ENCODE measurements at places on chromosomes 13 and 19. TPM values are rescaled to one million over a fixed set of nuclear protein-coding genes. Genes with fewer than 3 reads are reported as not detected.

DNA sequence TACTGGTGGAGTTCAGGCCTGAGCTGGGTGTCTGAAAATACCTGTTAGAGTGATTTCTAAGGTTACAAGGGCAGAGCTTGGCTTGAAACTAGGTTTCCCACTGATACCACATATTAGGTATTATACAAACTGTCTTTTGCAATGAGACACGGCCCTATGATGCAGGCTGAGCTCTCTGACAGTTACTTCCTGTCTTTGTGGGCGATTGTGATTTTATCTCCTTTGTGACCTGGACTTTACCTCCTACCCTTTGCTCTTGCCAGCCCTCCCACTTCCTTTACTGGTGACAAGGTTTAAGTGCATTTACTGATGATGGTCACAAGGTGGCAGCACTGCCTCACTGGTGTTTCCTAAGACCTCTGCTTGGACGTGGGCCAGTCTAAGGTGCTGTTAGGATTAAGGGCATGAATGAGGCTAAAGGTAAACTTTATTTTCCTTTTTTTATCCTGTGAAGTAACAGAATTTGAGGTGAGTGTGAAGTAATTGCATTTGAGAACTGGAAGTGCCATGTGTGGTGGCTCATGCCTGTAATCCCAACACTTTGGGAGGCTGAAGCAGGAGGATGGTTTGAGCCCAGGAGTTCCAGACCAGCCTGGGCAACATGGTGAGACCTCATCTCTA lies 7.7 kb upstream of the CXCL17 start:
- no peak overlapping the region for H3K4me3 ChIP-seq
- H3K27ac ChIP-seq: no peak overlapping the region
- H3K27me3 ChIP-seq: no peaks in the 10 kb centered on the region
- peak; percentile 68 for DNase-seq

Gene CRTC1
- 12.3 TPM for total RNA-seq

DNA sequence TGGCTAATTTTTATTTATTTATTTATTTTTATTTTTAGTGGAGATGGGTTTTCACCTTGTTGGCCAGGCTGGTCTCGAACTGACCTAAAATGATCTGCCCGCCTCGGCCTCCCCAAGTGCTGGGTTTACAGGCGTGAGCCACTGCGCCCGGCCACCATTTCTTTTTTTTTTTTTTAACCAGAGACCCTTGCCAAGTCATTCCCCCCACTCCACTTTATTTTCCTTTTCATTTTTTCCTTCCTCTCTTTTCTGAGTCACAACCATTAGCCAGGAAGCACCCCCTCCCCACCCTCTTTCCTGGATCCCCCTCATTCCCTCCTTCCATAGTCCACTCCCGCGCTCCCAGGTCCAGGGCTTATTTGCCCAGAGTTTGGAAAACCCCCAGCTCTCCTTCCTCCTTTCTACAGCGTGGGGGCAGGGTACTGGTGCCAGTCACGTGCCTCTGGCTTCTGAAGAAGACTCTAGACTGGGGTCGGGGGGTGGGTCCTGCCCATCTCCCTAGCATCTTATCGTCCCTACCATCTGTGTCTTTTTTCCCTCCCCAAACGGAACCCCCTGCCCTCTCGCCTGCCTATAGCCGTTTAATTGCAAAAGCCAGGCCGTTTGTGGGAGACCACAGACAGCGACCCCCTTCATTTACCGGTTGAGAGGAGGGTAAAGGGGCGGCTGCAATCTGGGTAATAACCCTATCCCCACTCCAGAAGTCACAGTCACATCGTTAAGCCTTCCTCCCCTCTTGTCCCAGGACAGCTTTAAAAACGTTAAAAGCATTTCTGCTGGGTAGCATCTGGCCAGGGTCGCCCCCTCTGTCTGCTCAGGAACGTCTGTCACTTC lies 1.1 kb upstream of the CALR start:
- H3K4me3 ChIP-seq: peak overlapping the region; percentile 99
- DNase-seq: peak; percentile 58
- peaks cover 42% of the 10 kb centered on the region for H3K4me1 ChIP-seq
- H3K36me3 ChIP-seq: peaks cover 43% of the 10 kb centered on the region

- H3K36me3 ChIP-seq: no peaks in the 10 kb centered on the region
- H3K4me1 ChIP-seq: peaks cover 5% of the 10 kb centered on the region
- no peaks in the 10 kb centered on the region for H3K27me3 ChIP-seq
- no peak overlapping the region for H3K27ac ChIP-seq
Observed at GRCh38 chr13:30138511-30138910, 168.8 kb downstream of the KATNAL1 start.

- peaks cover 16% of the 10 kb centered on the region for H3K4me1 ChIP-seq
- H3K27ac ChIP-seq: no peak overlapping the region
- no peak overlapping the region for H3K4me3 ChIP-seq
- peaks cover 10% of the 10 kb centered on the region for H3K27me3 ChIP-seq
- H3K36me3 ChIP-seq: no peaks in the 10 kb centered on the region
- no peak for DNase-seq
Observed at GRCh38 chr13:109667056-109667455, 119.3 kb downstream of the IRS2 start.

Gene SIGLEC14
- not detected for total RNA-seq

GRCh38 chr19:57560049-57560491 lies 407 bp upstream of the ZNF550 start:
- peaks cover 11% of the 10 kb centered on the region for H3K4me1 ChIP-seq
- peaks cover 40% of the 10 kb centered on the region for H3K27me3 ChIP-seq
- no peak for DNase-seq
- H3K36me3 ChIP-seq: peaks cover 42% of the 10 kb centered on the region
- peak overlapping the region; percentile 97 for H3K4me3 ChIP-seq

- no peak overlapping the region for H3K4me3 ChIP-seq
- H3K27ac ChIP-seq: no peak overlapping the region
- peaks cover 20% of the 10 kb centered on the region for H3K27me3 ChIP-seq
- H3K4me1 ChIP-seq: no peaks in the 10 kb centered on the region
Observed at GRCh38 chr19:2003874-2004273, 11.6 kb downstream of the BTBD2 start.

DNA sequence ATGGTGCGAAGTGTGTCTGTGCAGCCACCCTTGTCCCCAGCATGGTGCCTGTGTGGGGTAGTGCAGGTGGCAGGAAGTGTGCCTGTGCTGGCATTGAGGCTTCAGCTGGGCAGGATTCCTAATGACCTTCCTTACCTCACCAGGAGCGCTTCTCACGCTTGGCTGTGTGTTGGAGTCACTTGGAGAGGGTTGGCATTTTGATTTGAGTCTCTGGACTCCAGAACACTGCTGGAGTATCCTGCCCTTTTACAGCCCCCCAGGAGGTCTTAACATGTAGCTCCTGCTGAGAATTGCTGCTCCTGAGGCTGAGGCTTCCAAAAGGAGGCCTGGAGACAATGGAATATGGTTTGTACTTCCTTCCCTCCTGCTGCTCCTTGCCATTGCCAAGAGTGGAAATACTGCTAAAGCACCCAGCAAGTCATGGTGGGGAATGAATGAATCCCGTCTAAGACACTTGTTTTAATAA lies 87.1 kb downstream of the ARHGEF7 start:
- DNase-seq: no peak
- H3K4me1 ChIP-seq: peaks cover 70% of the 10 kb centered on the region
- no peak overlapping the region for H3K4me3 ChIP-seq
- peak overlapping the region; percentile 45 for H3K27ac ChIP-seq
- H3K27me3 ChIP-seq: no peaks in the 10 kb centered on the region
- peaks cover 33% of the 10 kb centered on the region for H3K36me3 ChIP-seq

Gene BORA
- 12.9 TPM for total RNA-seq

DNA sequence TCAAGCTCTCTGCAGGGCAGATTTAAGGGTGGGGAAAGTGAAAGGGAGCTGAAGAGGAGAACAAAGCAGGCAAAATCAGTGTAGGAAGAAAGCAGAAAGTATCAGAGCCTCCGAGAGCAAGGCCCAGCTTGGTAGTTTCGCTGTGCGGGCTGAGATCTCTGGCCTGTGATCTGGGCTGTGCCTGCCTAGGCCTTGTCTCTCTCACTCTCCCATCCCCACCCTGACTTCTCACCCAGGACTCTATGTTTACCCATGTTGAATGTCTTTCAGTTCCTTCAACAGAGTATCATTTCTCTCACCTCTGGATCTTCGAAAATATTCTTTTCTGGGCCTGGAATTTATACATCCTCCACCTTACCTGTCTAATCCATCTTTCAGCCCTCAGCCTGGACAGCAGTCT lies 391.3 kb downstream of the FOXO1 start:
- no peaks in the 10 kb centered on the region for H3K36me3 ChIP-seq
- no peak for DNase-seq
- H3K4me1 ChIP-seq: peaks cover 32% of the 10 kb centered on the region
- no peaks in the 10 kb centered on the region for H3K27me3 ChIP-seq

Gene TUBA3C
- not detected for total RNA-seq

DNA sequence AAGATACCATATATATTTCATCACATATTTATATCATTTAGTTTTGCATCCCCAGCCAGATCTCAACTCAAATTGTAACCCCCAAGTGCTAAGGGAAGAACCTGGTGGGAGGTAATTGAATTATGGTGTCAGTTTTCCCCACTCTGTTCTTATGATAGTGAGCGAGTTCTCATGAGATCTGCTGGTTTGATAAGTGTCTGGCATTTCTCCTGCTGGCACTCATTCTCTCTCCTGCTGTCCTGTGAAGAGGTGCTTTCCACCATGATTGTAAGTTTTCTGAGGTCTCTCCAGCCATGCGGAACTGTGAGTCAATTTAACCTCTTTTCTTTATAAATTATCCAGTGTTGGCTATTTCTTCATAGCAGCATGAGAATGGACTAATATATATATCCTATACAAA lies 462.5 kb upstream of the SLITRK5 start:
- H3K27me3 ChIP-seq: no peaks in the 10 kb centered on the region
- H3K4me3 ChIP-seq: no peak overlapping the region
- H3K27ac ChIP-seq: no peak overlapping the region
- H3K36me3 ChIP-seq: no peaks in the 10 kb centered on the region
- no peak for DNase-seq
- H3K4me1 ChIP-seq: peaks cover 4% of the 10 kb centered on the region

GRCh38 chr19:3649888-3650287 lies 23.3 kb upstream of the CACTIN start:
- DNase-seq: no peak
- H3K36me3 ChIP-seq: peaks cover 2% of the 10 kb centered on the region
- no peaks in the 10 kb centered on the region for H3K4me1 ChIP-seq
- H3K27me3 ChIP-seq: no peaks in the 10 kb centered on the region

DNA sequence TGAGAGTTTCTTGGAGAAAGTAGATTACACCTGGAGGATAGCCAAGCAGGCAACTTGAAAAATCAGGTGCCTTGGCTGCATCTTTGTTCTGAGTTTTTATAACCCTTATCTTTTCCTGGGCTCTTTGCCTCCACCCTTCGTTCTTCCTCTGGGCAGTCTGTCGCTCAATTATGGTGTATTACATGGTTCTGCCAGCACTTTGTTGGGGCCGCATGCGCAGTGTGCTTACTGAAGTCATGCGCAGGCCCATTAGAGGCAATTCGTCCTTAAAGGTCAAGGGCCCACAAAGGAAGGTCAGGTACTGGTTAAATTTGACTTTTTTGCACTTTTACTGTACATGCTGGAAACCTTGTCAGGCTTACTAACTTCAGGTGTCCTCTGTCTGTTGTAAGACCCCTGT lies 761.9 kb upstream of the SLITRK5 start:
- H3K27me3 ChIP-seq: peaks cover 4% of the 10 kb centered on the region
- no peak overlapping the region for H3K27ac ChIP-seq
- no peak overlapping the region for H3K4me3 ChIP-seq
- H3K36me3 ChIP-seq: 0 out of 2 replicates have a peak, but pooled peaks cover under 1% of the 10 kb centered on the region
- H3K4me1 ChIP-seq: peaks cover 14% of the 10 kb centered on the region
- DNase-seq: no peak

DNA sequence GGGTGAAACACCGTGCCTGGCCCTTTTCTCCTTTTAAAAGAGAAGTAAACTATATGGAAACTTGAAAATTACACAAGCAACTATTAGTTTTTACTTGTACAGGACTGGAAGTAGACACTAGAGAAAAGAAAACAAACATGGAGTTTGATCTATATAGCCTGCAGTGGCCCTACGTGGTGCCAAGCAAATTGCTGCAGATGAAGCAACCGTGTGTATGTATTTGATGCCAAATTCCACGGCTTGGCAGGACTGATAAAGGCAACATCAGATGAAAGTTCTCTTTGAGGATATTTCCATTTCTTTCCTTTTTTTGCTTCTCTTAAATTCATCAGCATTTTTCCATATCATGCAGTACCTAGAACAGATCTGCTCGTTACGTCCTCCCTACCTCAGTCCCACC lies 49.8 kb downstream of the ATP8A2 start:
- no peak overlapping the region for H3K4me3 ChIP-seq
- H3K4me1 ChIP-seq: peaks cover 36% of the 10 kb centered on the region
- no peak overlapping the region for H3K27ac ChIP-seq
- H3K27me3 ChIP-seq: peaks cover 5% of the 10 kb centered on the region

Gene KL
- total RNA-seq: 0.07 TPM

Gene FXYD7
- 16.7 TPM for total RNA-seq

Gene OR4F17
- 0.25 TPM for total RNA-seq

Gene SUPT5H
- total RNA-seq: 110 TPM

Gene STARD13
- 4.4 TPM for total RNA-seq

DNA sequence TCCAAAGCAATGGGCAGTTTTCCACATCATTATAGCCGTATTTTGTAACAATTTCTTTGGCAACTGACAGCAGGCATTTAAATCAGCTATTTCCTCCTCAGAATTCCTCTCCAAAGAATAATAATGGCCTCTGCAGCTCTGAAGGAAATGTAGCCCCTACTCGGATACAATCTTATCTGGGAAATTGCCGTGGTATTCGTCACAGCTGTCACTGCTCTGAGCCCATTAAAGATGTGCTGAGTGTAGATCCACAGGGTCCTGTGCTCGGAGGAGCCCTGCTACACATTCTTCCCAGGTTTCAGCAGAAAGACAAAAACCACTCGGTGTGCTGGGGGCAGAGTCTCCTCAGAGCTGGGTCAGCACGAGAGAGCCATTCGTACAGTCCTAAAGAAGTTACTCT lies 33.1 kb downstream of the MZT1 start:
- H3K4me1 ChIP-seq: no peaks in the 10 kb centered on the region
- peaks cover 31% of the 10 kb centered on the region for H3K36me3 ChIP-seq
- no peak for DNase-seq
- H3K27ac ChIP-seq: no peak overlapping the region
- H3K4me3 ChIP-seq: no peak overlapping the region

- DNase-seq: no peak
- H3K4me3 ChIP-seq: no peak overlapping the region
- no peak overlapping the region for H3K27ac ChIP-seq
- H3K36me3 ChIP-seq: no peaks in the 10 kb centered on the region
- no peaks in the 10 kb centered on the region for H3K27me3 ChIP-seq
- H3K4me1 ChIP-seq: peaks cover 13% of the 10 kb centered on the region
Observed at GRCh38 chr13:113053801-113054604, 51.6 kb upstream of the F7 start.

- H3K27me3 ChIP-seq: peaks cover 55% of the 10 kb centered on the region
- DNase-seq: no peak
- H3K4me3 ChIP-seq: peak overlapping the region; percentile 75
- H3K4me1 ChIP-seq: peaks cover 18% of the 10 kb centered on the region
- no peaks in the 10 kb centered on the region for H3K36me3 ChIP-seq
Observed at GRCh38 chr19:49117677-49118564, 1.0 kb downstream of the C19orf73 start.

Gene TNFSF13B
- total RNA-seq: not detected

GRCh38 chr13:24617256-24618010 lies 62.8 kb upstream of the ATP12A start:
- no peaks in the 10 kb centered on the region for H3K27me3 ChIP-seq
- no peak overlapping the region for H3K4me3 ChIP-seq
- no peaks in the 10 kb centered on the region for H3K36me3 ChIP-seq

Gene C13orf42
- total RNA-seq: 7.0 TPM

Gene PTBP1
- 692 TPM for total RNA-seq
